Brain (organoid and tissue), 16 donors: ENCODE measurements at places on chromosomes 16 and 17. TPM values are rescaled to one million over a fixed set of nuclear protein-coding genes. Genes with fewer than 3 reads are reported as not detected.
A peak's percentile ranks its signal among the peaks of the same experiment; 100 is the strongest.

- DNase-seq: no peak
These were observed 6.0 kb downstream of the TEKT3 start for GRCh38 chr17:15335446-15335845.

- DNase-seq: no peak
These were observed 289.2 kb upstream of the FOXF1 start for GRCh38 chr16:86221085-86221484.

DNA sequence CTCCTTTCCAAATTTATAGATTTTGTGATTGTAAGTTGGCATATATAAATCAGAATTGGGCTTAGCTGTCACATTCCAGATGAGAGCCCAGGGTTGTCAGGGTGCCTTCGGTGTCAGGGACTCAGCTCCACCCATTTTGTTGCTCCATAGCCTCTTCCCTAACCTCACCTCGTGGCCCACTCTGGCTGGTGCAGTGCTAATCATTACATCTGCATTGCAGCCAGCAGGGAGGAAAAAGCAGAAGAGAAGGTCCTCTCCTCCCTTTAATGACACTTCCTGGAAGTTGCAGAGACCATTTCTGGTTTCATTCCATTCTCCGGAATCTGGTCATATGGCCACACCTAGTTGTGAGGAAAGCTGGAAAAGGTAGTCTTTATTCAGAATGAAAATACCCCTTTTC lies 113.3 kb downstream of the CCT6B start:
- DNase-seq: no peak

GRCh38 chr16:69321080-69321479 lies 9.3 kb downstream of the PDF start:
- no peak for DNase-seq

DNA sequence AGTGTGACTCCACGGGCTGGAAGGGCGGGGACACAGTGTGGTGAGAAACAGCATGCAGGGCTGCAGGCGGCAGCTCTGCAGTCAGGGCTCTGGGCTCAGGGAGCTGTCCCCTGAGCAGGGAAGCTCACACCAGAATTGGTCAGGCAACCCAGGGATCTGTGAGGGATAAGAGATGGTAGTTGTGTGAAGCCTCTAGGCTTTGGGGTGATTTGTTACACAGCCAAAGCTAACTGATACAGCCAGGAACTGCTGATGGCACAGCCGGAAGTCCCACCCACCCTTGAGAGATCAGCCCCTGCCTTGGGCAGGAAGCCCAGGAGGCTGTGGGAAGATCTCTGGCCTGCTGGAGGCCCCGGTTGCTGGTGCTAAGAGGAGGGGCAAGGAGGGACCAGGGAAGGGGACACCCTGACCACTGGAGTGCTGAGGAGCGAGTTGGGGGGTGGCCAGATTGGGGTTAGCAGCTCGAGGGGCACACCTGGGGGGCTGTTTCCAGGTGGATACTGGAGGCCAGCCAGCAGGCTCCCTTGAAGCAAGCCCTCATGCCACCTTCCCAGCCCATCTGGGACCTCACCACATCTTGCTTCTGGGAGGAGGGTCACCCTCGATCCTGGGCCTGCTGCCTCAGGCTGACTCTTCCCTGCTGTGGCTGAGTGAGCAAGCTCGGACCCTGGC lies 25.2 kb downstream of the NPTX1 start:
- DNase-seq: no peak

GRCh38 chr17:77316651-77317050 lies 175.9 kb downstream of the SEC14L1 start:
- no peak for DNase-seq

GRCh38 chr16:68377667-68378393 lies 67.0 kb downstream of the PRMT7 start:
- DNase-seq: peak; percentile 67

DNA sequence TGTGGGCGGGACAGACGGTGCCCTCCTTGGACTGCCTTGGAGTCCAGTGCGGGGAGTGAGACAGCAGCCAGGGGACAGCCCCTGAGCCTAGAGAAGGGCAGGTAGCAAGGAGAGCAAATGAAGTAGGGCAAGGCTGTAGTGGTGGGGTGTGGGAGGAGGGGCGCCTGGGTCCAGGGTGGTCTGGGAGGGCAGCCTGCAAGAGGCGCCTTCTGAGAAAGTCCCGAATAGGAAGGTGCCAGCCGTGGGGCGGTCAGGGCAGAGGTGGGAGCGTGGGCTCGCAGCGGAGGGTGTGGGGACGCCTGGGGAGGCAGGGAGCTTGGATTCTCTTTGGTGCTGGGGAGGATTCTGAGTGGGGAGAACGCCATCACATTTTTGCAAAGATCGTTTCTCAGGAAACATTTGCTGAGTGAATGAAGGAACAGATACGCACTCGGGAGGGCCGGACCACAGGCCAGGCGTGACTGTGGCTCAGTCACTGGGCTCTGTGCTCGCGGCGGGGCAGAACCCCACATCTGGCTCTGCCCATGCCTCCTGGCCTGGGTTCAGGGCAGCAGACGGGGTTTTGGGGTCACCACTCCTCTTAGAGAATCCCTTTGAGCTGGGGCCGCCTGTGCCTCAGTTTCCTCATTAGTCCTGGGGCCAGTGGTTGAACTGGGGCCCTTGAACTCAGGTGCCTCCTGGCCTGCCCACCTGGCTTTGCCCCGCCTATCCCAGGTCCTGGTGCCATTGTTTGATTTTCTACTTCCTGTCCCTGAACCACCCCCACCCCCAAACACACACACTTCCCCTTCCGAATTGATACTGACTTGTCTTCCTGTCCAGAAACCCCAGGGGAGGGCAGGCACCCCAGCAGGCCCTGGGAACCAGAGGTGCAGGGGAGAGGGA lies 4.2 kb downstream of the SNN start:
- no peak for DNase-seq

DNA sequence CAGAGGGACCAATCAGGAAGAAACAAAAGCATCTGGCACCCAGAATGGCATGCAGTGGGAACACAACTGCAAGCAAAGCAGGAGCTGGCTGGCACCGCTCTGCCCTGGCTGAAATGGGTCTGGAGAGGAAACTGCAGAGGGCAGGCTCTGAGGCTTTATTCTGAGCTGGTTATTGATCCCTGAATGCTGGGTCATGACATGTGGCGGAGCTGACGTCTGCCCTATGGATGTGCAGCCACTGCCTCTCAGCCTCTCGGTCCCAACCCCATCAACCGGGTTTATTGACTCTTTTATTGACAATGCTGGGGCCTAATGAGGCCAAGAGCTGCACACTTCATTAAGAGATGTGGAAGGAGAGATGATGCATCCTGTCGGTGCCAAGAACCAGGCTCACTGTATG lies 3.9 kb upstream of the SKAP1 start:
- DNase-seq: no peak

- no peak for DNase-seq
These were observed 123.4 kb downstream of the PRKCB start for GRCh38 chr16:23959072-23959751.

DNA sequence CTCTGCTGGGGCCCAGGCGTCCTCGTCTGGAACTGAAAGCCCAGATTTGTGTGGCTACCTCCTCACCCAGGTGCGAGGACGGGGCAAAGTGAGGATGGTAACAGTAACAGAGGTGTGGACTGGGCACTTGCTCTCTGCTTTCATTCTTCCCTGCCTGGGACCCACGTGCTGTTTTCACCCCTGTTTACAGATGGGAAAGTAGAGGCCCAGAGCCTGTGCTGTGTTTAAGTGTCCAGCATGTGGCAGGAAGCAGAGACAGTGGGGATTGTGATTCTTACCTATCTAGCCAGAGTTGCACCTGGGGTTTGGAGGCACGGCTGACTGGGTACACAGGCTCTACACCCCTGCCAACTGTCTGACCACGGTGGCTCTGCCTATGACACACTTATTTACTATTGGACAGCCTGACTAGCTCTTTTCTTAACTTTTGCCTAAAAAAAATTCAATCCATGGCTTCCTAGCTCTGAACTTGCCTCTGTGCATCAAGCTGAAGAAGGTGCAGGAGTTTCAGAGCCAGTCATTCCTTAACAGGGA lies 155.4 kb downstream of the CLEC16A start:
- DNase-seq: no peak

ITGA2B gene
- 0.97 TPM for polyA plus RNA-seq

CIAO2B gene
- 309 TPM for polyA plus RNA-seq

RNF157 gene
- 90.2 TPM for polyA plus RNA-seq

CCDC137 gene
- 19.4 TPM for polyA plus RNA-seq

PRSS21 gene
- not detected for polyA plus RNA-seq

KRTAP1-1 gene
- polyA plus RNA-seq: not detected

EPX gene
- polyA plus RNA-seq: not detected

PRDM7 gene
- not detected for polyA plus RNA-seq

CES1 gene
- polyA plus RNA-seq: 1.5 TPM

IL21R gene
- polyA plus RNA-seq: not detected

KRTAP9-8 gene
- polyA plus RNA-seq: not detected

OR1A1 gene
- not detected for polyA plus RNA-seq
